ENCODE measurements at places on chromosomes 2 and 18.

DNA sequence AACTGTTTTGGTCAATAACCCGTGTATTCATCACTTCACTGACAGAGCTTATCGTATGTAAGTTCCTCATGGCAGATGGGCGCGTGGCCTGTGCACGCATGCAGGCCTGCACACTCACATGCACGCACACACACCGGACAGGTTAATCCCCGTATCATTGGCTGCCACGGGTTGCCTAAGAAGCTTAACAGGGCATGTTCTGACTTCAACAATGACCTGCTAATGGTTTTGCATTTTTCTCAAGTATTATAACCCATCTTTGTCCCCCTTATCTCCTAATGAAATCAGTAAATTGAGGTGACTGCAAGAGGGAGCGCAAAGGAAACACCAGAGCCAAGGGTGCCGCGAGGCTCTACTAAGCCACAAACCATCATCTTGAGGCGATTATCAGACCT lies 399.0 kb upstream of the ID2 start:
- DNase-seq = no peak

DNA sequence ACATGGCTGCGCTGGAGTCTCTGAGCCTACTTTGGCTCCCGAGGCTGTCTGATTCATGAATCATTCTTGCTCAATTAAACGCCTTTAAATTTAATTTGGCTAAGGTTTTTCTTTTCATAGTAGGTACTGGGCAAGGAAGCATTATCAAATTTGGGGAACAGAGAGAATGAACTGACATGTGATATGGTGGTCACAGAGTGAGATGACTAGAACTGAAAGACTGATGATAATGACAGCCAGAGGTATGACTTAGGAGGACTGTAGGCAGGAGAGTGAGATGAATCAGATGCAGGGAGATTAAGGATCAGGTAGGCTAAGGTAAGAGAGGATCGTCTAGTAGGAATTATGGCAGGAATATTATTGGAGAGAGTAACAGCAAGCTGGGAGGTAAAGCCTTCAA lies 40.9 kb upstream of the ST8SIA3 start:
- no peak for DNase-seq

DNA sequence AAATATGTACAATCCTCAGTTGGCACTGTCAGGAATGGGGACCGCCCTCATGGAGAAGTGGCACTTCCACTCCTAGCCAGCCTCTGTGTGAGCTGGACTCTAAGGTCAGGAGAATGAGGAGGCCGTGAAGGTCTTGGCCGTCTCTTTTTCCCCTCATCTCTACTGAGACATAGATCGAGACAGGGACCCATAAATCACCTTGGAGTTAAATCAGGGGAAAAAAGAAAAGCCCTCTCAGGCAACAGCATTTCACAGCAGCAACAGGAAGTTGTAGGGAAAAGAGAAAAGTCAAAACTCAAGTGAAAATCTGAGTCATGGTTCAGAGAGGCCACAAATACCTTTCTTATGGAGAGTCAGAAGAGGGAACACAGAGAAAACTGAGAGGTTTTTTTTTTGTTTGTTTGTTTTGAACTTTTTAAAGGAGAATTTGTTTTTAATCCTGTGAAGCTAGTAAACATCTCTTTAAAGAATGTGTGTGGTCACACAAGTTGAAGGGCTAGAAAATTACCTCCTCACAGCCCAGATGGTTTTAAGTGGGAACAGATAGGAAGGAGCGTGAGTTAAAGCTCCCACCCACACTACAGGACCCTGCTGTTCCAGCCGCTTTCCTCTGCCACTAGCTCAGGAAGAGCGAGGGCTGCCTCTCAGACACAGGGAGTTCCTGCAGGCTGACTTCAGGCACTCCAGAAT lies 30.6 kb upstream of the CYP1B1 start:
- DNase-seq = peak; percentile 45

GRCh38 chr18:621291-622043 lies 24.7 kb downstream of the CLUL1 start:
- DNase-seq = no peak

- no peak for DNase-seq
These were observed 27.3 kb downstream of the VAPA start for GRCh38 chr18:9941103-9941502.

- peak; percentile 27 for DNase-seq
These were observed 209.4 kb upstream of the SP5 start for GRCh38 chr2:170505631-170506275.

- DNase-seq = no peak
These were observed 51.6 kb downstream of the DPP4 start for GRCh38 chr2:162022290-162022945.

- no peak for DNase-seq
These were observed 206.8 kb downstream of the OTX1 start for GRCh38 chr2:63257473-63257872.

DNA sequence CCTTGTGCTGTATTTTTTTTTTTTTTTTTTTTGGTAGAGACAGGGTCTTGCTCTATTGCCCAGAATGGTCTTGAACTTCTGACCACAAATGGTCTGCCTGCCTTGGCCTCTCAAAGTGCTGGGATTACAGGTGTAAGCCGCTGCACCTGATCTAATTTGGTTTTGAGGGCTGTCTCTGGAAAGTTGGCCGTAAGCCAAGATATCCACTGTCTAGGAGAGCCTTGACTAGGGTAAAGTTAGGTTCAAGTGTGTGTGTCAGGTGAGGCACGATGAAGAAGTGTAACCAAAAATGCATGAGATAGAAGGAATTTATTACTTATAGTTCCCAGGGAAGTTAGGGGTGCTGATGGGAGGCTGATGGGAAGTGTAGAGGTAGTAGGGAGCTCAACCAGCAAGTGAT lies 46.7 kb downstream of the INO80C start:
- no peak for DNase-seq

GRCh38 chr18:39786477-39786876 lies 2168.6 kb upstream of the PIK3C3 start:
- no peak for DNase-seq

GRCh38 chr2:233430081-233430480 lies 75.8 kb downstream of the DGKD start:
- DNase-seq = no peak

GRCh38 chr18:59500765-59501164 lies 141.7 kb upstream of the LMAN1 start:
- DNase-seq = no peak

DNA sequence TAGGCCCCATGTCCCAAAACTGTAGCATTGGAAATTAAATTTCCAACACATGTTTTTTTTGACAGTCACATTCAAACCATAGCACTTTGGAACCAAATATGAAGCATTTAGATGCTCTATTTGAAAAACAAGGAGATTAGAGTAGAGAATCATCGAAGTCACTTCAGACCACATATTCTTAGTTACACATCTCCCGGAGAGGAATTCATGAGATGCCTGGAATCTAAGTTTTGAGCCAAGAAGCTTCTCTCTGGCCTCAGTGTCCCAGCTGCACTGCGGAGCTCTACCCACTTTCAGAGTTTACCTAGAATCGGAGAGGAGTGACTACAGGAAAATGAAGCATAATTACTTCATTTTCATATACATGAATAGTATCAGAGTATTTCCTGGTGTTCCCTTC lies 385.9 kb downstream of the TNS1 start:
- no peak for DNase-seq

GRCh38 chr18:63161032-63161760 lies 158.4 kb downstream of the BCL2 start:
- no peak for DNase-seq

DNA sequence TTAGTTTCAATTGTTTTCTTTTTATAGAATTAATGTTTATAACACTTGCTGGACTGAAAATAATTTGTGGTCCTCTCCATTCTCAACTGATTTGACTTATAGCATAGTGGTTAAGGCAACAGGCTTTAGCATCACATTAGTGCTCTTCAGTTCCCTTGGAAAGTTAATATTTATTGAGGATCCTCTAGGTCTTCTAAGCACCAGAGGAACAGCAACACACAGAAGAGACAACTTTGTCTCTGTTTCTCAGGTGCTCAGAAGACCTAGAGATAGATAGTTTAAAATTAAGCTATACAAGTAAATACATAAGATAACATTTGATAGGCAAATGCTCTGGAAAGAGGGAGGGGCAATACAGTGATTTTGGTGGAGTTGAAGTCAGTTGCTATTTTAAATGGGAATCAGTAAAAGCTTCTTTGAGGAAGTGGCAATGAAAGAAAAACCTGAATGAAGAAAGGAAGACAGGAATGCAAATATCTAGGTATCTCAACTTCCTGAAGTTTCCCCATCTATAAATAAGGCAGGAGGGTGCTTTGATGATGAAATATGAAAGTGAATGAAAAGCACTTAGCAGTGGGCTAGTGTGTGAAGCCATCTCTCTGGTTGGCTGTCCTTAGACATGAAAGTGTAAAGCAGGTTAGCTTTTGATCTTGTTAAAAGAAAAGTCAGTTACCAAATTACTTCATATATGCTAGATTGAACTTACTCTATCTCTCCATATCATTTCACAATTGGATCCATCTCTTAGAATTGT lies 7.9 kb downstream of the NEUROD1 start:
- no peak for DNase-seq

GRCh38 chr2:13596233-13596632 lies 879.5 kb downstream of the TRIB2 start:
- no peak for DNase-seq

GRCh38 chr2:71861186-71862160 lies 286.2 kb downstream of the CYP26B1 start:
- no peak for DNase-seq

DNA sequence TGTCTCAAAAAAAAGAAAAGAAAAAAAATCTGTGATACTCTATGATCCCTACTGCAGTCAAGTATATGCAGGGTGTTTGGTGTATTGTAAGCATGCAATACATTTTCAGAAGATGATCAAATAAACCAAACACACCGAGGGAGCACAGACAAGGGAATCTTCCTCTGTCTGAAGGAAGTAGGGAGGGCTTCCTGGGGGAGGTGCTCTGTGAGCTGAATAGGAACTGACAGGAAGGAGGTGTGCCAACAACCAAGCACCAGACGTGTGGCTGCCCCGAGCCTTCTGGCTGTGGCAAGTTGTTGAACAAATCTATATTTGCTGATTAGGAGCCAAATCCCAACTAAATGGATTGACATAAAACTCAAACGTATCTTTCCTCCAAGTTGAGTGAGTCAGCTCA lies 14.6 kb downstream of the THNSL2 start:
- DNase-seq = no peak

GRCh38 chr2:133574186-133574585 lies 5.9 kb upstream of the NCKAP5 start:
- no peak for DNase-seq

All from GM23338 (cell line).